ENCODE measurements at places on chromosomes 12 and 14.

- no peak for DNase-seq
Observed at GRCh38 chr12:81968421-81968820, 209.3 kb upstream of the PPFIA2 start.

GRCh38 chr12:132300789-132301722 is 28.3 kb downstream of the GALNT9 start:
- DNase-seq, result no peak

DNA sequence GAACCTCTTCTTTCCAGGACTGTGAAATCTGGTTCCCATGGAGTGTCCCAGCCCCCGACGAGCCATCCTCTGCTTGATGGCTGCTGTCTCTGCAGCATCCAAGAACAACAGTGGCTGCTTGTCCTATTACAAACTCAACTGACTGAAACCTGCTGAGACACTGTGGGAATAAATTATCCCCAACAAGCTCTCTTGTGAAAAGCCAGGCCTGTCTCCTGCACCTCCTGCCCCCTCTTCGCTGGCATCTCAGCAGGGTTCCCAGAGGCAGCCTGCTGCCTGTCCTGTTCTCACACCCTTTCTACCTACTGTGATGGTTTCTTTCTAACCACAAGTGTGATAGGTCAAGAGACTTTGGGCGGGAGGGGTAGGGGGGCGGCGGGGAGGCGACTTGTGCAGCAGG is 180.2 kb downstream of the TSPAN9 start:
- no peak for DNase-seq

- DNase-seq, result no peak
Observed at GRCh38 chr14:54116972-54117371, 160.3 kb upstream of the BMP4 start.

DNA sequence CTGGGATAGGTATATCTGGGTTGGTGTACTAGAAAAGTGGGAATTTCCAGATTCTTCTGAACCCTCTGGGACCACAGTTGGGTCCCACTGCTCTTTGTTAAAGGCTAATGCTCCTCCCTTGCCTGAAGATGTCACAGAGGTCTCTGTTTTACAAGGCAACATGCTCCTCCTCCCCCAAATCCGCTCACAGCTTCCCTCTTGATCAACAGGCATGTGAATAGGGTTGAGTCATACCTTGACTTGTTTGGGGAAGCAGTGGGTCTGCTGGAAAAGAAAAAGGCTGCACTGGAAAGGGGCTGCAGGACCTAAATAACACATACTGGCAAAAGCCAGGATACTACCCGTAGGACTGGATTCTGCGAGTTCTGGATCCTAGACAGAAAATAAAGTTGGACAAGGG is 165.4 kb upstream of the TMEM260 start:
- DNase-seq, result no peak

DNA sequence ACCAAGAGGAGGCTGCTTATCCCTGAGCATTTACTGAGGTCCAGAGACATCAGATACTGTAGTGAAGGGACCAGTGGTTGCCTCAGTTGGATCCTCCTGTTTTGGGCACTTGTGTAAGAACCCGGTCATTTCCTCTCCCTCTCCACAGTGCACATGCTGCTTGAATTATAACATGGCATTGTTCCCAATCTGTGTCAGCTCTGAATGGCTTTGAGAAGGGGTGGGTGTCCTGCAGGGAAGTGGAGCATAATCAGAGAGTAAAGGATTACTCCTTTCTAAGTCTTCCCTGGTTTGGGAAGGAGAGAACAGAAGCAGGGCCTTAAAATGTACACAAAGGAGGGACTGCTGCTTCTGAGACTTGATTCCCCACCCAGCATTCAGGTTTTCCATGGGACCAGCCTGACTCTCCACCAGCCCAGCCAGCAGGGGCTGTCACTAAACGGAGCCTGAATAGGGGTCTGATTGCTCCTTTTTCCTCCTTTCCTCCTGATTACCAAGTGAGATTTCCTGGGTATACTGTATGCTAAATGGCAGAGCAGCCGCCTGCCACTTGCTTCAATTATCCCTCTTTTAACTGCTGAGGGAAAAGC is 78.4 kb downstream of the NRXN3 start:
- DNase-seq, result no peak

GRCh38 chr14:94863366-94863765 is 93.5 kb upstream of the GSC start:
- no peak for DNase-seq

GRCh38 chr14:52891800-52892199 is 59.0 kb downstream of the FERMT2 start:
- DNase-seq, result no peak

DNA sequence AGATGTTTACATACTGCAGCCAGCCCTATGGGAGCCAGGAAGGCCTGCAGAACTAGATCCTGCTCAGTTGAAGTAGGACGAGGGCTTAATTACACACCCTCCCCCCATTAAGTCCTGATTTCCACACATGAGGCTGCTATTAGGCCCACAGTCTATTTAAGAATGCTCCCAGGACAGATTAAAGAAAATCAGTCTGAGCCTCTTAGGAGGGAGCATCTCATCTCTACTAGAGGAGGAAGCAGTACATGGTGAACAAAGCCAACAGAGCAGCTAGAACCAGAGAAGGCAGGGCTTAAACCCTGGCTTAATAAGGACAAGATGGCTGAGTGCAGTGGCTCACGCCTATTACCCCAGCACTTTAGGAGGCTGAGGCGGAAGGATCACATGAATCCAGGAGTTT is 55.8 kb upstream of the ARHGAP5 start:
- DNase-seq, result no peak

GRCh38 chr12:96416033-96416799 is 16.0 kb upstream of the CDK17 start:
- no peak for DNase-seq

DNA sequence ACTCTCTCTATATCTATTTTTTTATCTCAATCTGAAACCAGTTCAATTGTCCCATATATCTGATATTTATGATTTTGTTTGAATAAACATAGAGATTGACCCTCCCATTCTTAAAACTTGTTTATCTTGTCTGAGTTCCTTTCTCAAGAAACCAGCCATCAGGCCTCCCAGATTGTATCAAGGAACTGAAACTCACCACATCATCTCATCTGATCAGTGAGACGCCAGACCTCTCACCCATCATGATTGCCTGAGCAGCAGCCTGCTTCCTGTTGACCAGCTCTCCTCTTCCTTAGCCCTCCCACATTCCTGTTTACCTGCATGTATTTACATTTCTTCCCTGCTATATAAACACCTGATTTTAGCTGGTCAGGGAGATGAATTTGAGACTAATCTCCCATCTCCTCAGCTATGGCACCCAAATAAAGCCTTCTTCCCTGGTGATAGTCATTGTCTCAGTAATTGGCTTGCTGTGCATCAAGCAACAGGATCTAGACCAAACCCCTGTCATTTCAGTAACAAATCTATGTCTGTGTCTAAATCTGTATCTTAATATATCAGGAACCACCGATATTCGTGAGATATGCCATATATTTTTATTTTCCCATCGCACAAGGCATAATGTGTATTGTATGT is 323.6 kb downstream of the TMTC2 start:
- no peak for DNase-seq

GRCh38 chr14:26873362-26873960 is 275.6 kb upstream of the NOVA1 start:
- no peak for DNase-seq

DNA sequence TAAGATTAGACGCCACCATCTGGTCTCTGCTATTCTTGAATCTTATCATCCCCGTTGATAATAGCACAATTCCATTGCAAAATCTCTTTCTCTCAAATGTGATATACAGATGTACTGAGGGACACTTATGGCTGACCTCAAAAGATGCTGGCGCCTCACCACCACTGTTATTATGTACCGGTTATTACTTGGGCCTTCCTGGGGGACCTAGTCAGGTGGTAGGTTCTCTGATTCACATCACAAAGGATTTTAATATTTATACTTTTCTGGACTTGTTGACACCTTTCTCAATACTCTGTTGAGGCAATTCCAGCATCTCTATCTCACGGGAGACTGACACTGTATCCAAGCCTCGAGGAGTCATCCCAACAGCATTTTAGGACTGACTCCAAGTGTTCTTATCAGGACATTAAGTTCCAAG is 21.3 kb upstream of the FAM234B start:
- DNase-seq, result no peak

DNA sequence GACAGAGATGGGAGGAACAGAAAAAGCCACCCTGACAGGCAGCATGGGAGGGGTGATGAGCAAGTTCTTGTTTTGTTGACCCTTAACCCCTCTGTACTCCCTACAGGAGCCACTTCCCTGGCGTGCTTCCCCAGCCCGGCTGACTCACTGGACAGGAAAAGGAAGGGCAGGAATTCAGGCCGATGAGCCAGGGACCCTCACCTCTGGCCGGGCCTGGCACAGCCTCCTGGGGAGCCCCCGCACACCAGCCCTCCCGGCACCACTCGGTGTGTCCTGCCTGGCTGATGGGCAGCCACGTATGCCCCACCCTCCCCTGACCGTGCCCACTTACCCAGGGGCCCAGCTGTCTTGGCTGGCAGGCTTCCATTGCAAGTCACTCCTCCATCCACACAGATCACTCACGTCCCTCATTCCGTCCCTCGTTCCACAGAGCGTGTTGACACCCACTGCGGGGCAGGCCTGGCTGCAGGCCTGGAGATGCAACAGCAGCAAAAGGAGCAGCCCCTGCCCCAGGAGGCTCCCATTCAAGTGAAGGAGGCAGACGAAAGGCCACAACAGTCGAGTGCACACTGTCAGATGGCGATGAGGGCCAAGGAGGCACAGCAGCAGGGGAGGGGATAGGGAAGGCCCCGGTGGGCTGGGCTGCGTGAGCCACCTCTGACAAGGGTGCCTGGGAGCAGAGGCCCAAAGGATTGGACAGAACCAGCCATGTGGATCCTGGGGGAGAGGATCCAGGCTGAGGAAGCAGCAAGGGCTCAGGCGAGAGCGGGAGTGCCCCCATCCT is 19.7 kb upstream of the CD9 start:
- DNase-seq, result no peak

DNA sequence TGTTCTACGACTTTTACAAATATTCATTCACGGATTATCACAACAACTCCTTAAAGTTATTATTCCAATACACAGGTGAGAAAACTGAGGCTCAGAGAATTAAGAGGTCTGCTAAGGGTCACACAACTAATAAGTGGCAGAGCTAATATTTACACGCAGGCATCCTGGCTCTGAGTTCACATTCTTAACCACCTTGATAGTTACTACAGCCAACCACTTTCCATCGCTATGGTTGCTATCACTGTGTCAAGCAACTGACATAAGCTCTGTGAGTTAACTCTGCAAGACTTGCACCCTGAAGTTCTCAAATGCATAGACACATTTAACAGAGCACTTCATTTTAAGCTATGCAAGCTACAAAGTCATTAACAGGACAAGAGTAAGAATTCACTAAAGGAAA is 3.7 kb downstream of the GLT8D2 start:
- no peak for DNase-seq

DNA sequence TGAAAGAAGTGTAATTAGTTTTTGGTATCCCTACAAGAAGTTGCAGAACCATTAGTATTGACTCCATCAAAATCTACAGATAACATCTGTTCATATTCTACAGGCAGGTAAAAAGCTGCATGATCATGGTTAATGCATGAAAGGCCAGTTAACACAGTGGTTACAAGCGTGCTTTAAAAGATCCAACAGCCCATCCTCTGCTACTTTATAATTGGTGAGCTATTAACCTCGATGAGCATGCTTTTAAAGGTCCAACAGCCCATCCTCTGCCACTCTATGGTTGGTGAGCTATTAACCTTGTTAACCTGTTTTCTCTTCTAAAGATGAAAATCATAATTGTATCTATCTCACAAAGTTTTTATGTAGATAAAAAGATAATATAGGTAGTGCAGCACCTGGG is 289.3 kb downstream of the DUSP6 start:
- no peak for DNase-seq

GRCh38 chr12:84480803-84481202 is 431.8 kb downstream of the SLC6A15 start:
- DNase-seq, result no peak

DNA sequence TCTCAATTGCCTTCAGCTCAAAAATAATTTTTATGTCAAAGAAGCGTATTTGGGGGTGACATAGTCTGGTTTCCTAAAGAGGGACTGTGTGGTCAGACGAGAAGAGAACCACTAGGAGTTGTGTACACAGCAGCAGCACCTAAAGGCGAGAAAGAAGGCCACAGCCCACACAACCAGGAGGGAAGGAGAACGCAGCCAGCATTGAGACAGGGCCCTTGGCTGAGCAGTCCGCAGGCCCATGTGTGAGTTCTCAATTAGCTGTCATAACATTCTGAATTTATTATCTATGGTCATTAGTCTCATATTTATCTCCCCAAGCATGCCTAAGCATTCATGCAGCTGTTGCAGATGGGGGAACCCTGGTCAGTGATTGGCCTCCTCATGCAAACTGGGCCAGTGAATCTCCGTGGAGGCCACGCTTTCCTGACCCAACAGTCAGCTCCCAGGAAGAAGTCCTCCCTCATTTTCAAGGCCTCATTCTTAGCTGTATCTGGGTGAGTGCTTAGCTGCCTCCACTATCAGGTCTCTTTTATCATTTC is 81.2 kb upstream of the ATF7IP start:
- DNase-seq, result no peak

- DNase-seq, result no peak
Observed at GRCh38 chr14:85079842-85080730, 449.9 kb upstream of the FLRT2 start.

- no peak for DNase-seq
Observed at GRCh38 chr12:1189163-1189562, 198.1 kb downstream of the ERC1 start.

DNA sequence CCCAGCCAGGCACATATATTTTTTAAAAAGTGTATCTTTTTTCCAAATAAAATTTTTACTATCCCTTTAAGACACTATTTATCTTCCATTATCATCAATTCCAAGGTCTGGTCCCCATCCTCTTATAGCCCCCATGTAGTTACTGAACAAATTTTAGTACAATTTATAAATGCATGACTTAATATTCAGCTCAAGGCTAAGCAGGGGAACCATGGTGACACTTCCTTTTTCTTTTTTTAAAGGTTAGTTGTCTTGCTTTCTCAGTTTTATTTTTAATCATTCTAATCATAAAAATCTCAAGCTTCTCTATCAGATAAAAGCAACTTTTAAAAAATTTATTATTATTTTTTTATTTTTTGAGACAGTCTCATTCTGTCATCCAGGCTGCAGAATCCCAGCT is 92.3 kb downstream of the TRAFD1 start:
- DNase-seq, result no peak

DNA sequence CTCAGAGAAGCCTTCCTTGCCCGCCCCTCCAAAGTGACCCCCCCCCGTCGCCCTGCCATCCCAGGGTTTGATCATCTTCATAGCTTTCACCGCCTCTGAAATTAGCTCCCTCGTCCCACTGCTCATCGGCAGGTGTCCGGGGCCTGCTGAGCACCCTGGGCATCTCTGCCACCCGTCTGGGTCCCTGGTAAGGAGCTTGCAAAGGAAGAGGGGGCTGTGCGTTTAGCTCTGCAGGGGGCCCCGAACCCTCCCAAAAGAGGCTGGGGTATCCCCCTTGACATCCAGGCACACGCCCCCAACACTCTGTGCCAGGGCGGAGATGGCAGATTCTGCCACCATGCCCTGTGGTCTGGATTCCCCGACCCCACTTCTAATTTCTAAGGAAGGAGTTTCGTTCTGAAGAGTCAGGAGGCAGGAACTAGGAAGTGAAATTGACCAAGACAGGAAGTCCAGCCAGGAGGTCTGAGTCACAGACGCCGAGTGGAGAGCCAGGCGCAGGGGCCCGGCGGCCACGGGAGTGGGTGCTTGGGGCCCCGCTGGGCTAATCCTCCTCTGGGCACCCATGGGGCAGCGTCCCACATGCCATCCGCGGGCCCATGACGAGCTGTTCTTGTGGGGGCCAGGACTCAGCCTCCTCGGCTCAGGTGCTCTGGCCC is 95.7 kb downstream of the RFLNA start:
- no peak for DNase-seq

Data from activated CD4-positive, alpha-beta T cell treated with anti-CD3 and anti-CD28 coated beads, Interleukin-2, amount 50 U/mL, for 24 hours (primary cell).